ENCODE measurements at places on chromosomes 4 and X. TPM values are rescaled to one million over a fixed set of nuclear protein-coding genes. Genes with fewer than 3 reads are reported as not detected.

GRCh38 chr4:40749717-40750460, at the start of gene NSUN7:
Gene NSUN7 (plus strand): TSS chr4:40749955. CDS start chr4:40750694, 739 bp downstream.
- DNase-seq, result peak; percentile 93

GRCh38 chr4:152117933-152118507, 357.2 kb upstream of the GATB start:
- DNase-seq, result no peak

Gene APLN
- 9.9 TPM for polyA plus RNA-seq

GRCh38 chrX:44274096-44274495, 69.4 kb downstream of the EFHC2 start:
- DNase-seq, result no peak

DNA sequence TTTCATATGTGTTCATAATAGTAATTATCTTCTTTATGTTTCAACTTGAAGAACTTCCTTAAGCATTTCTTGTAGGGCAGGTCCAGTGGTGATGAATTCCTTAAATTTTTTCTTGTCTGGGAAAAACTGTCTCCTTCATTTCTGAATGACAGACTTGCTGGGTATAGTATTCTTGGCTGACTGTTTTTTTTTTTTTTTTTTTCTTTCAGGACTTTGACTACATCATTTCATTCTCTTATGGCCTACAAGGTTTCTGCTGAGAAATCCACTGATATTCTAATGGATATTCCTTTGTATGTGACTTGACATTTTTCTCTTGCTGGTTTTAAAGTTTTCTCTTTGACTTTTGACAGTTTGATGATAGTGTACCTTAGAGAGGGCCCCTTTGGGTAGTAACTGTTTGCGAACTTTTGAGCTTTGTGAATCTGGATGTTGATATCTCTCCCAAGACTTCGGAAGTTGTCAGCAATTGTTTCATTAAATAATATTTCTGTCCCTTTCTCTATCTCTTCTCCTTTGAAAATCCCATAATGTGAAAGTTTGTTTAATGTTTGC, 54.2 kb downstream of the EDA start:
- no peak for DNase-seq

Gene PABPC1L2A
- not detected for polyA plus RNA-seq
